Omental fat pad (tissue), 4 donors: ENCODE measurements at places on chromosomes 5 and 9. TPM values are rescaled to one million over a fixed set of nuclear protein-coding genes. Genes with fewer than 3 reads are reported as not detected.

Gene PHPT1
- total RNA-seq: 28.3 TPM

Gene NDUFAF2
- total RNA-seq: 27.3 TPM

Gene FBLL1
- 0.84 TPM for total RNA-seq

Gene TMCO6
- total RNA-seq: 96.9 TPM

Gene LRRTM2
- 0.60 TPM for total RNA-seq

Gene LEAP2
- total RNA-seq: 2.3 TPM

Gene GNA14
- 7.4 TPM for total RNA-seq

Gene RNF208
- total RNA-seq: 0.65 TPM

Gene CREB3
- 43.2 TPM for total RNA-seq

Gene NR6A1
- total RNA-seq: 0.96 TPM

Gene IRX2
- total RNA-seq: not detected

Gene CD14
- 148 TPM for total RNA-seq

Gene SFXN1
- total RNA-seq: 32.6 TPM

Gene PLAC8L1
- not detected for total RNA-seq

Gene SYK
- 36.1 TPM for total RNA-seq

Gene PCDHGB1
- 2.2 TPM for total RNA-seq

Gene TMEM38B
- total RNA-seq: 12.5 TPM

Gene PPP2CA
- total RNA-seq: 113 TPM

Gene ECM2
- 57.2 TPM for total RNA-seq

Gene PCDHGB5
- total RNA-seq: 8.5 TPM

Gene PHYHD1
- 38.5 TPM for total RNA-seq

Gene GABBR2
- not detected for total RNA-seq
